ENCODE measurements at places on chromosomes 6 and 20.
A peak's percentile ranks its signal among the peaks of the same experiment; 100 is the strongest.

DNA sequence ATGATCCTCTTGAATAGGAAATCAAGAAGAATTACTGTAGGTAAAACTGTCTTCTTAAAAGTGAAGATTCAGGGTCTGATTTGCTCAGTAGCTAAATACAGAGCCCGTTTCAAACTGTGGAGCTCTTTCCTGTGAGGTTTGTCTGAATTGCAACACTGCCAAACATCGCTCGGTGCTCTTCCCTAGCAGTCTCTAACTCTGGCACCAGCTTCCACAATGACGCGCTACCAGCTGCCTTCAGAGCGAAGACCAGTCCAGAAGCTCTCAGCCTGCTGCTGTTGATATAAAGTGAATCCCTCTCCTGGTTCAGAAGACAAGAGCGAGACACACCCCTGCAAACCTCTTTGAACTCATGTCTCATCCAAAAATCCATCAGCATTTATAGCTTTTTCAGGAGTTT, 447.0 kb downstream of the LMBRD1 start:
- no peak for DNase-seq

DNA sequence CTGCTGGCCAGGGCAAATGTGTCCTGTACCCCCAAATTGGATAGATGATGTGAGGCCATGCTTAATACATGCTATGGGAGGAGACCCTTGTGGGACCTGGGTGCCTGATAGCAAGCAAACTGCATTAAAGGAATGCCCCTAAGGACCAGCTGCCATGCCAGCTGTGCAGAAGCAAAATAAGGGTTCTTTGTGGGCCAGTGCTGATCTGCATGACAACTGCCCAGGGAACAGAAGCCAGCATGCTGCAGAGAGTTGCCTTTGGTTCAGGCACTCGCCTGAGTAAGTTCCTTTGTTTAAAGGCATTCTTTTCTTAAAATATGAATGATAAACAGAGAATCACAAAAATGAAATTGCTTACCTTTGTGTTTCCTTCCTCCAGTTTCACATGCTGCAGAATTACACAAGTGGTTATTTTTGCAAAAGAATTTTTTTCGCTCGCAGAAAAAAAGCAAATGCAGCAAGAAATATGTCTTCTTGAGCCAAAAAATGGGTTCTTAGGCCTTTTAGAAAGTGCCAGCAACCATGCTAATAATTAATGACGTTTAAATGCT, 6.9 kb upstream of the SYNDIG1 start:
- no peak for DNase-seq

GRCh38 chr6:12090714-12091113, 78.6 kb downstream of the HIVEP1 start:
- no peak for DNase-seq

- no peak for DNase-seq
These were observed 3.6 kb downstream of the AVP start for GRCh38 chr20:3080939-3081388.

GRCh38 chr6:160275511-160276003, 16.9 kb upstream of the SLC22A2 start:
- DNase-seq: no peak

GRCh38 chr20:1711826-1712601, 54.4 kb upstream of the SIRPG start:
- DNase-seq: no peak

- DNase-seq: no peak
These were observed 74.0 kb upstream of the EYA2 start for GRCh38 chr20:46820682-46821081.

DNA sequence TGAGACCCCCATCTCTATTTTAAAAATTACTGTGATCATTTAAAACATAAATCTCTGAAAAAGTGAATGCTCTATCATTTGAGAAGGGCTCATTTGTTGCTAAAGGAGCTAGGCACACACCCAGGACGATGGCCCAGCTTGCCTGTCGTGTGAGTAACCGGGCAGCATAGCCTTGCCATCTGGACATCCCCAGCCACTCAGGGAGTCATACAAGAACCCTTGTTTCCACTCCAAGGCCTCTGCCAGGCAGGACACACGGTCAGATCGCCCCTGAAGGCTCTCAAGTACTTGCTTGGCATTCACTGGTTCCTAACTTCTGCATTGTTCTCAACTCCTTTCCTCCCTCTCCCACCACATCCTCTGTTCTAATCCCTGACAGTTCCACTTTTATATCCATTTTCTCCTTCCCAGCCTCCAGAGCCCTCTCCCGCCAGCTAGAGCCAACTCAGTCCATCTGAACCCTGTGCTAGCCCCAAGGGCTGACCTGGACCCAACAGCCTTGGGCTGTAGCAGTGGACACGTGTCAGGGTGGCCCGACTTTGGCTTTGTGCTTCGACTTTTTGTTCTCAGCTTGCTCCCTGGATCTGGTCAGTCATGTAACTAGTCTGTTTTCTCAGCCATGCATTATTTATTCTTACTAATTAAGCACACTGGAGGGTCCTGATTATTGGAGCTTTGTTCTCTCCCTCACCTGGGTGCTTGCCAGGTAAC, 15.7 kb upstream of the EZR start:
- DNase-seq: no peak

DNA sequence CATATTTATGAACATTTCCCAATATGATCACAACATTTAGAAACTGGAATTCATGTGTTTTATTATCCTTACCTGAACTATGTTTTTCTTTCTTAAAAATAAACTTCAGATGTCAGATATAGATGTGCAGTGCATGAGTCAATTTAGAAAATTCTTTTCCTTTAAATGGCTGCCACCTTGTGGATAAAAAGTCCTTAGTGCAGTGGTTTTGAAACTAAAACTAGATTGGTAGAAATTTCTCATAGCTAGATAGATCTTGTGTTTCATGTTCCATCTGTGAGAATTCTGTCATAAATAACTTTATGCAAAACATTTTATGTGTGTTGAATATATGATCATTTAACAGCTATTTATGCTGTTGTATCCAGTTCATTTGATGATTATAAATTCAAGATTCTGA, 134.9 kb downstream of the KLHL32 start:
- peak; percentile 46 for DNase-seq

DNA sequence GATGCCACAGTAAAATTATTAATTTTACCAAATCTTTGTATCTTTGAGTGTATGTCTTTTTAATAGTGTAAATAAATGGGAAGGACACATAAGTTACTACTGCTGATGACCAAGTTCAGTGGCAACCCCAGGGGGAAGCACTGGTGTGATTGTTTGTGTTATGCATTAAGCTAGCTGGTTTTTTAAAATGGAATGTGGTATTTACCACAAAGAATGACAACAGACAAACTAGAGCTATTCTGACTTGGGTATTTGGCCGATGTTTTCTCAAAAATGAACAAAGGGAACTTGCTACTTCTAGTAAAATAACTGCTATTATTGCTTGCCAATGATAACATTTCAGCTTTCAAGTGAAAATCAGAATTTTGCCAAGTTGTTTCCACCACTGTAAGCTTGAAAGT, 2.9 kb downstream of the FNDC1 start:
- no peak for DNase-seq

GRCh38 chr6:2376429-2377355, 131.3 kb upstream of the GMDS start:
- no peak for DNase-seq

GRCh38 chr6:119517428-119517827, 167.9 kb upstream of the MAN1A1 start:
- DNase-seq: no peak

GRCh38 chr6:140663094-140663493, 1288.6 kb upstream of the CITED2 start:
- no peak for DNase-seq

DNA sequence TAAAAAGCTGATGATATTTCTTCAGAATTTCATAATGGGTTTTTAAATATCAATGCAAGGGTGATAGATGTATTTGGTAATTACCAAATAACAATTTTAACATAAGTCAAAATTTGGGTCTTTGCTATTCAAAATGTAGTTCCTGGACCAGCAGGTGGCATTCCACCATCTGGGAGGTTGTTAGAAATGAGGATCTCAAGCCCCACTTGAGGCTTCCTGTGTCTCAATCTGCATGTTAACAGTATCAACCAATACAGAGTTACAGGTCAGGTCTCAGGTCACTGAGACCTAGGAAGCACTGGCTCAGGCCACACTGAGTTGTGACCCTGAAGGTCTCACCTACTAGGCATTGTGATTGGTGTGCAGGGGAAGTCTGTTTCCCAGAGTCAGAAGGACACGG, 57.2 kb upstream of the MTRF1L start:
- no peak for DNase-seq

DNA sequence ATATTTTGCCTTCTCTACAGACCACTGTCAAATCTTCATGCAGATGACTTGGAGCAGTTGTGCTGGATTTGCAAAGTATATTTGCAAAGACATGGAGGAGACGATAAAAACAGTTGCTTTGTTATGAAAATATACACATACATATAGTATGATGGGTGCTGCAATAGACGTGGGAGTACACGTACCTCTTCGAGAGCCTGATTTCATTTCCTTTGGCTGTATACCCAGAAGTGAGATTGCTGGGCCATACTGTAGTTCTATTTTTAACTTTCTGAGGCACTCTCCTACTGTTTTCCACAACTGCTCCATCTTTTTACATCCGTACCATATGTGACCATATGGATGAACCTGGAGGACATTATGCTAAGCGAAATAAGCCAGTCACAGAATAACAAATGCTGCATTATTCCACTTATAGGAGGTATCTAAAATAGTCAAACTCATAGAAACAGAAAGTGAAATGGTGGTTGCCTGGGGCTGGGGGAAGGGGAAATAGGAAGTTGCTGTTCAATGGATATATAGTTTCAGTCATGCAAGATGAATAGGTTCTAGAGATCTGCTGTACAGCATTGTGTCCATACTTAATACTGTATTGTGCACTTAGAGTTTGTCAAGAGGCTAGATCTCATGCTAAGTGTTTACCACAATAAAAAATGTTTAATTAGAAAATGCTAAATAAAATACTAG, 223.8 kb downstream of the HAO1 start:
- DNase-seq: no peak

DNA sequence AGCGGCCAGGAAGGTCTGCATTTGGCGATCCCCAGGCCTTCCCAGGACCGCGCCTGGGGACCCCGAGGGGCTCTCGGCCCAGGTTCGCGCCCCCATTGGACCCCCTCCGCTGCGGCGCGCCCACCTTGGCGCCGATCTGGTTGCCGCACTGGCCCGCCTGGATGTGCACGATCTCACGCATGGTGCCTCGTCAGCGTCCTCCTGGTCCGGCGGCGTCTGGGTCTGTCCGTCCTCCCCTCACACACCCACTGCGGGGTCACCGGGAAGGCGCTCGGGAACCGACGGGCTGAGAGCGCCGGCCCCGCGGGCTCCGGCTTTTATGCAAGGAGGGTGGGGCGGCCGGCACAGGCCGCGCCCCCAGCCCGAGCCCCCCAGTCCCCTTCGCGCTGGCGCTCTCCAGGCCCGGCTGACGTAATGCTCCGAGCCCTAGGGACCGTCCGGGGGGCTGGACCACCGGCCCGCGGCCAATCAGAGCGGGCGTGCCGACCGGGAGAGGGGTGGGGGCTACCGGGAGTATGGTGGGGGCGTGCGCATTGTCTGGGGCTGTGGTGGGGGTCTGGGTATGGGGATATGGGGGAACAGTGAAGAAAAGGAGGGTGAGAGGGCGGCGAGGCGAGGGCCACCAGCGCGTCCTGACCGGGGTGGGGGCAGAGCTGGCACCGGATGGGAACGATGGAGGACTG, at the start of gene TUBB2B:
Gene TUBB2B, minus strand, starts transcription at position 291 of the 683 bp plus-strand sequence. Its CDS starts 110 bp downstream, at position 181.
- no peak for DNase-seq

DNA sequence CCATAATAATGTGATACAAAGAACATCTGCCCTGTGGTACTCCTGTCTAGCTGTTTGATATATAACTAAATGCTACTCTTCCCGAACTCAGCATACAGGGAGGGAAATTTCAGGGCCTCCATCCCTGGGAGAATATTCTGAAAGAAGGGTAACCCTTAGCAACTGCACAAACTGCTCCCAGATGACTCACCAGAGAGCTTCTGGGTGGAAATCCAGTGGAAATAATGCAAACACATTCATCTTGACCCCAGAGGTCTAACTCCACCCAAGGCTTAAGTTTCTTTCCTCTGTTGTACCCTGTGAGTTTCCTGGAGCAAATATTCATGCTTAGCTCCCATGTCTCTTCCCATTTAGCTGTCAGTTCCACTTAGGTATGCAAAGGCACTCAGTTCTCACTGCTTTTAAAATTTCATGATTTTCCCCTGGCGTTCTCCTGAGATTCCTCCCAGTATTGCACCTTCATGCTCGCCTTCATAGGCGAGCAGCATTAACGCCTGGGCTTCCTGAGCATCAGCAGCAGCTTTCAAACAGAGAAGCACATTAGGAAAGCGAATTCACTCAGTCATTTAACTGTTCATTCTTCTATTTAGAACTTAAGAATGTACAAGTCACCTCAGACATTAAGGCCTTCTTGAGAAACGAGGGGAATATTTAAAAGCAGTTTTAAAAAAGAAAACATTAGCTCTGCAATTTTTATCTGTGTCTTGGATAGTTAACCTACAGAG, 43.8 kb upstream of the LAMA4 start:
- DNase-seq: no peak

GRCh38 chr6:48714250-48714649, 603.3 kb upstream of the PTCHD4 start:
- no peak for DNase-seq

DNA sequence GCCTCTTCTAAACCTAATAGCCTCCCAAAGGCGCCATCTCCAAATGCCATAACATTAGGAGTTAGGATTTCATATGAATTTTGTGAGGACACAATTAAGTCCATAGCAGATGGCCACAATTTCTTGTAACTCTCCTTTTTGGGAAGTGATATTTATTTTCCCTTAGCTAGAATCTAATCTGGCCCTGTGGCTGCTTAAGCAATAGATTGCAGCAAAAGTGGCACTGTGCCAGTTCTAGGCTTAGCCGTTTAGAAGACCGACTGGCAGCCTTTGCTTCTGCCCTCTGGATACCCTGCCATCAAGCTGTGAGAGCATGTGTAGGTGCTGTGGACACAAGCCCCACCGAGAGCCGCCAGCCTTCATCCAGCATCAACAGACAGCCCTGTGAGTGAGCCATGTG, 15.9 kb upstream of the ADGB start:
- peak; percentile 4 for DNase-seq

GRCh38 chr6:134714113-134714512, 235.8 kb downstream of the ALDH8A1 start:
- DNase-seq: no peak

DNA sequence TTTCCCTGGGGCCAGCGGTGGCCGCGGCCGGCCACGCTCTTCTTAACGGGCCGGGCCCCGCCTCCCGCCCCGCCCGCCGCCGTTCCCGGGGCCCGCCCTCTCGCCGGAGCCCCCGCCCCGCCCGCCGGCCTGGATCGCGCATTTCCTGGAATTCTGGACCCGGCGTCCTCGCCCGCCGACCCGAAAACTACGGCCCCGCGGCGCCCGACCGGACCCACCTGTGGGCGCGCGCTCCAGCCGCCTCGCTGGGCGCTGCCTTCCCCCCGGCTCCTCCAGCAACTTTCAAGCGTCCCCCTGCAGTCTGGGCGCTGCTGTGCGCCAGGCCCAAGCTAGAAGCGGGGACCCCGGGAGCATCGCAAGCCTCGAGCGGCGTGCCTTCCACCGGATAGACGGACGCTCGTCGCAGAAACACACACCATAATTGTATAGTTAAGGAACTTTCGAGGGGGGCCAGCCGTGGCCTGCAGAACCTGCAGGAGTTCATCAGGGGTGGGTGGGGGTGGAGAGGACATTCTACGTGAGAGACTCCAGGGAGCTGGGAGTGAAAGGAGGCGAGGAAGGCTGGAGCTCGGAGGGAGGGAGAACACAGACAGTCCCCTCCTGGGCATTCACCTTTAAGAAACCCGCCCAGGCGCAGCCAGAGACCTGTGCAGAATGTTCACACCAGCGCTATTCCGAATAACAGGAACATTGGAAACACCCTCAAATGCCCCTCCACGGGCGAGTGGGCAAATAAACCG, at the start of gene ADA:
Gene ADA, minus strand, starts transcription at position 16 of the 740 bp plus-strand sequence. CDS start 92 bp downstream, outside the sequence.
- peak; percentile 48 for DNase-seq

- no peak for DNase-seq
These were observed 903 bp downstream of the CNKSR3 start for GRCh38 chr6:154509421-154510143.
